ENCODE measurements at places on chromosomes 2 and 18.

DNA sequence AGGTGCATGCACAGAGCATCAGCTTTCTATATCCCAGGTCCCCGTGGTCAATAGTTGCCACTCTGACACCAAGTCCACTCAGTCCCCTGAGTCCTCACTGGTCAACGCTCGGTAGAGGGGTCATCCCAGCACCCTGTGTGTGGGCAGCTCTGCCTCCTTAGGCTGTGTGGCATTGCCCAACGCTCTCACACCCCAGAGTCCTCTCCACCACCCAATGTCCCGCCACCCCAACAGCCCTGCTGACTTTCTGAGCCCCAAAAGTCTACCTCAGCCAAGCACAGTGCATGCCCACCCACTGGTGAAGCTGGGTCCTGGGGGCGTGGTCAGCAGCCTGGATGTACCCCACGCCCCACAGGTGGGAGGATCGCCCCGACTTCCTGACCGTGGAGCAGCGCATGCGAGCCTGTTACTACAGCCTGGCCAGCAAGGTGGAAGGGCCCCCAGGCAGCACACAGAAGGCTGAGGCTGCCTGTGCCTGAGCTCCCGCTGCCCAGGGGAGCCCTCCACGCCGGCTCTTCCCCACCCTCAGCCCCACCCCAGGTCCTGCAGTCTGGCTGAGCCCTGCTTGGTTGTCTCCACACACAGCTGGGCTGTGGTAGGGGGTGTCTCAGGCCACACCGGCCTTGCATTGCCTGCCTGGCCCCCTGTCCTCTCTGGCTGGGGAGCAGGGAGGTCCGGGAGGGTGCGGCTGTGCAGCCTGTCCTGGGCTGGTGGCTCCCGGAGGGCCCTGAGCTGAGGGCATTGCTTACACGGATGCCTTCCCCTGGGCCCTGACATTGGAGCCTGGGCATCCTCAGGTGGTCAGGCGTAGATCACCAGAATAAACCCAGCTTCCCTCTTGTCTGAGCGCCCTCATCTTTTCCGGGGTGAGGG is 25.9 kb downstream of the ZAP70 start:
- DNase-seq, result no peak

- DNase-seq, result no peak
These were observed 593 bp downstream of the SP140L start for GRCh38 chr2:230327418-230328154.

- DNase-seq, result no peak
These were observed 100.7 kb downstream of the MYT1L start for GRCh38 chr2:2230433-2230817.

DNA sequence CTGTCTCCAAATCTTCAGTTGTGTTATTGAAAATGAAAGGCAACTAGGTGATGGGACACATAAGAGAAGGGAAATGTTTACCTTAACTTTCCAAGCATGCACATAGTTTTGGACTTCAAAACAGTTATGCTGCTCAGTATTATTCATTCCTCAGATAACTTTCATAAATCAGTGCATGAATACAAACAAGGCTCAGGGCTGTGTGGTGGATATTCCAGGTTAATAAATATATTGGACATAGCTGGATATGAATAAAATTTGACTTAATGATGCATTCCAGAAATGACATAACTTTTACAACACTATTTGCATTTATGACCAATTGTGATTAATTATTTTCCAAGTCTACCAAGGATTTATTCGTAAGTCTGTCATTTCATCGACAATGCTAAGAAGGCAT is 301.2 kb upstream of the ZNF804A start:
- DNase-seq, result no peak

Measured in astrocyte (in vitro differentiated cells and primary cell).